NCI-H1417 treated with DMSO at 0.1 percent for 48 hours (cell line): ENCODE measurements at places on chromosomes 11 and 22.

DNA sequence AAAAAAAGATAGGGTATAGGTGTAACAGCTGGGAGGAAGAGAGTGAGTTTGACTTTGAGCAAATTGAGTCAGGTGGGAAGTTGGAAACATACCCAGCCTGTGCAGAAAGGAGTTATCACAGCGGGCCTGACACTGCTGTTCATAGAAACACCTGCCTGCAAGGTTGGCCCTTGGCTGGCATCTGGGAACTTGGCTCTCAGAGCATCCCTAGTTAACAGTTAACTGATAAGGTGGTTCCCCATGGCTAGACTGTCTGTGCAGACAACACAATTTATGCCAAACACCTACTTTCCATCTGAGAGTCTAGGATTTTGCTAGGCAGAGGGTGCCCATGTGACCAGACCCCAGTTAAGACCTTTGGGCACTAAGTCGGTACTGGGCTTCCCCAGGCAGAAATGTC, 31.4 kb downstream of the ADAMTS8 start:
- no peak for DNase-seq

DNA sequence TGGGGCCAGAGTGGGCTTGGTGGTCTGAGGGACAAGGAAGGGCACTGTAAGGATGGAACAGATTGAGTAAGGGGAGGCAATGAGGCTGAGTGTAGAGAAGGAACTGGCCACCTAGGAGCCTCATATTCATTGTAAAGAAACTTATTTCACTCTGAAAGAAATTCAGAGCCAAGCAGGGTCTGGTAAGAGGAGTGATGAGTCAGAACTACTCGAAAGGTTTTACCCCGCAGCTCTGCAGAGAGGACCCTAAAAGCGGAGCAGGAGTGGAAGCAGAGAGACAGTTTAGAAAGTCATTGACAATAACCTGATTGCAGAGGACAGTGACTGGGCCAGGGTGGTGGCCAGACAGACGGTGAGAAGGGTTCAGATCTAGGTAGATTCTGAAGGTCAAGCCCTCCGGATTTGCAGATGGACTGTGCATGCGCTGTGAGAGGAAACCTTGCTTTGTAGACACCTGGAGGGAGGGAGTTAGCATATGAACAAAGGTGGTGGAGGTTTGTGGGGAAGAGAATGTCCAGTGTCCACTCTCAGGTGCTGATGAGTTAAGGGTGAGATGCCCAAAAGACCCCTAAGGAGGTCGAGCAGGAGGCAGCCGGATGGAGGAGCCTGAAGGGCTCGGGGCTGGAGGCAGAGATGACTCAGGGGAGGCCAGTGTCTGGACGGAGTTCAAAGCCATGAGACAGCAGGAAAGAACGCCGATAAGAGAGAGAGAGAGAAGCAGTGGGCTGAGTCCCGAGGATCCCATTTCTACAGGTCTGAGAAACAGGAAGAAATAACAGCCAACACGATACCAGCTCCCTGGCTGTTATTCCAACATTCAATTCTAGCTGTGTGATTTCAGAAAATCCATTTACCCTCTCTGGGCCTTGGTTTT, 546.0 kb downstream of the BRD1 start:
- no peak for DNase-seq

- DNase-seq, result no peak
These were observed 45.6 kb downstream of the BCR start for GRCh38 chr22:23225724-23226496.

DNA sequence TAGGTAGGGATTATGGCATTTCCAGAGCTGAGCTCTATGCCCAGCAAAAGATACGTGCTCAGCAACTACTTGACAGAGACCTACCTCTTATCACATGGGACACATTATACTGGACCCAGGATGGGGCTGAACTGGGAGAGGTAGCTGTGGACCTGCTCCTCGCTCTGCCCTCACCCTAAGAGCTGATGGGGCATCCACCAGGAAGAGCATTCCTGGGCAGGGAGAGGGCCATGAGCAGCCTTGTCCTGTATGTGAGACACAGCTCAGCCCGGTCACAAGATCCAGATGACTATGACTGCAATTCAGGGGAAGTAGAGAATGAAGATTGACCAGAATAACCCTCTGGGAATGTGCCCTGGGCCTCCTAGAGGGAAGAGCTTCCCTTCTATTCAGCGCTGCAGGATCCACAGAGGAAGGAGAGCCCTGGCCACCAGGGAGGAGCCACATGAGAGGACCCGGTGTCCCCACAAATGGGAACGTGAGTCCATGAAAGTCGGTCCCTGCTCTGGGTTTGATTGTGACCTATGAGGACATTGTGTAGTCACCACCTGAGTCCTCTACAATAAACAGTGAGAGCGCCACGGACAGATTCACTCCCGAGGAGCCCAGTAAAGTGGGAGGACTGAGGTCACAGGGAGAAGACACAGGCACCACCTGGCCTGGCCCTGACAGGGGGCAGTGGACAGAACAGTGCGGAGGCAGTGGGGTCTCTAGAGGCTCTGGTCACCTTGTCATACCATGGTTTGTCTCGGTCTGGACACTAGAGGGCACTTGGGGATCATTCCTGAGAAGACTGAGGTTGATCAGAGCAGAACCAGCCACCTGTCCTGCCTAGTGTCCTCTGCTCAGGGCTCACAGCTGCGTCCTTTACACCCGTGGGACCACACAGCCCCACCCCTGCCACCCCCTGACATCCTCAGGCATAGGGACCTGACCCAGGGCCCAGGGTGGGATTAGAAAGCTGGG, 99.5 kb downstream of the ZNF280B start:
- no peak for DNase-seq

DNA sequence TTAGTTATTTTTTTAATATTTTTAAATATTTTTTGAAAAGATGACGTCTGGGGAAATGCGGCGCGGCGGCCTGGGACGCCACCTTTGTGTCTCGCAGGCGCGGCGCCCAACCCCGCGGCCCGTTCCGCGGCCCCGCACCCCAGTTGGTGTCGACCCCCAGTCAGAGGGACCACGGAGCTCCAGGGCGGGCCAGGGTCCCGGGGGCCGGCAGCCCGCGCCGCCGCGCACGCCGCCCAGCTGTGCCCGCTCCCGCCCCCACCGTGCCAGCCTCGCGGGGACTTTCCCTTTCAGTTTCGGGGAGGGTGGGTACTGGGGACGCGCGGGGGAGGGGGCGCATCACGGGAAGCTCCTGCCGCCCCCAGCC, 1.6 kb downstream of the CCND1 start:
- no peak for DNase-seq

DNA sequence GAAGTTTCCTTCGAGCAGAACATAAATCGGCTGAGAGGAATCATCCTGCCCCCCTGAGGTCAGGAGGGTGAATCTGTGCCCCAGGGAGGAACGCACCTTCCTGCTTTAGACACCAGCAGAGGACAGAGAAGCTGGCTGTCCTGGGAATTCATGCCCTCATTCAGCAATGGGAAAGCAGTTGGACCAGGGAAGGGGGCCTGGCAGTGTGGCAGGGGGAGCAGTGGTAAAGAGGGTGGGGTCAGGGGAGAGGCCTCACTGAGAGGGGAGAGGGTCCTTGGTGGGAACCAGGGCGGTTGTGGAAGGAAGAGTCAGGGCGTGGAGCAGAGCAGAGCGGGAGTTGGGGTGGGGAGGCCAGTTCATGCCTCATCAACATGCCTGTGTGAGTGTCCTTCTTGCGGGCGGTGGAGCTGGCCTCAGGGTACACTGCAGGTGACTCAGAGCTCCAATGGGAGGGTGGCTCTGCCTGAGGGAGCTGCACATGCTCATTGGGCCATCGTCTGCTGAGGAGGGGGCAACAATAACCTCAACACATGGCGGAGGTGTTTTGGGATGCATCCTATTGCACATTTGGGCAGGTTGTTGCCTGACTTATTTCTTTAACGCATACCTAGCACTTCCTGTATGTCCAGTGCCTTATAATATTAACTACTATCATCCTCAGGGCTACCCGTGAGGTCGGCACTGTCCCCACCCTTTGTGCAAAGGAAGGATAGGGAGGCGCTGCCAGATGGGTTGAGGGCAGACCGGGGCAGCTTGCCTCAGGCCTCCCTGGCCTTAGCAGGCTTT, 23.2 kb downstream of the MED15 start:
- DNase-seq, result no peak

GRCh38 chr11:117117681-117118080, 19.5 kb upstream of the SIK3 start:
- no peak for DNase-seq

DNA sequence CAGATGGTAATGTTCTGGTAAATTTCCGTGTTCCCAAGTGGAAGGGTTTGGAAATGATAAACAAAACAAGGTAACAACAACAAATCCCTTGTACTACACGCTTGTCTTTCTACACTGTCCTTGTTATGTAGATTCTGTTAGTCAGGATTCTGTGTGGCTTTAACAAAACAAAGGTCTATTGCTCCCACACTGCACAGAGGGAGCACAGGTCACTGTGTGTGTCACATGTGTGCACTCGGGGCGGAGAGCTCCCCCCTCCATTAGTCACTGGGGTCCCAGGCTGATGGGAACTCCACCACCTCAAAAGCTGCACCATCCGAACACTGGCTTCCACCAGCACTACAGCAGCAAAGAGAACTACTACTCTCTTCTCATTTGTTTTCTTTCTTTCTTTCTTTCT, 227.9 kb downstream of the NTM start:
- DNase-seq, result no peak

GRCh38 chr11:65317025-65317786, 2.5 kb downstream of the CDC42EP2 start:
- DNase-seq, result no peak

GRCh38 chr11:5303626-5304025, 1.9 kb upstream of the OR51B4 start:
- no peak for DNase-seq

GRCh38 chr22:37926771-37927636, 20.9 kb downstream of the MICALL1 start:
- DNase-seq, result no peak

DNA sequence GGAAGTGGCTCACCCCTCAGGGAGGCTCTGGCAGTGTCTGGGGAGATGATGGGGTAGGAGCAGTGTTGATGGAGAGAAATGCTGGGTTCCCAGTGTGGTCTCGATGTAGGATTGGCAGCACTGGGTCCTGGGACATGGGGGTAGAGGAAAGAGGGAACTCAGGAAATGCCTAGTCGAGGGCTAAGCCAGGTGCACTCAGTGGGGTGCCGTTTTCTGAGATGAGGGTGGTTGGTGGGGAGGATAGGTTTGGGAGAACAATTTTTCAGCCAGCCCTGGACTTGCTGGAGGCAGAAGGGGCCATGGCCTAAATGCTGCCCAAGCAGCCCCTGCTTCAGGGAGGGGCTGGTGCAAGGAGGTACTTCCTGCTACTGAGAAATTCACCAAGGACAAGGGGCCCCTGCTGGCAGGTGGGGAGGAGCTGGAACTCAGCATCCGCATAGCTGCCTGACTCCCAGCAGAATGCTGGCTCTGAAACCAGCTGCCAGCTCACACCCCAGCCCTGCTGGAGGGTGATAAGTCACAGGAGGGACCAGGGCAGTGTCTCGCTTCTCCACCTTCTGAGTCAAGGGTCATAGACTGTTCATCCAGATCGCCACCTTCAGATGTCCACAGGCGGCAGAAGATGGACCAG, 6.0 kb downstream of the CCDC157 start:
- DNase-seq, result no peak

DNA sequence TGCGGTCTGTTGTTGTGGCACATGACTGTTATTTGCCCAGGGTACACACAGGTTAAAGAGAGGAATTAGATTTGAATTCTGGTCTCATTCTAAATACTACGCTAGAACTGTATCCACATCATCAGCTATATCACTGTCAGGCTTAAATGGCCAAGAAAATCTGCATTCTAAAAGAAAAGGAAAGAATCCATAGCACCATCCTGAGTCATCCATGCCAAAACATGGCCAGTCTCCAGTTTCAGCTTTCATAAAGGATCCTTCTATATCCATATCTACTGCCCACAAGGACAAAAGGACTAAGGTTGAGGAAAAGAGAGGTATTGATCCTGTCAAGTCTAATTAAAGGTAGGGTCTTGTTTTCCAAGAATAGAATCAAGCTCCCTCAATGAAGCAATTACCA, 73.6 kb upstream of the GDPD4 start:
- no peak for DNase-seq

DNA sequence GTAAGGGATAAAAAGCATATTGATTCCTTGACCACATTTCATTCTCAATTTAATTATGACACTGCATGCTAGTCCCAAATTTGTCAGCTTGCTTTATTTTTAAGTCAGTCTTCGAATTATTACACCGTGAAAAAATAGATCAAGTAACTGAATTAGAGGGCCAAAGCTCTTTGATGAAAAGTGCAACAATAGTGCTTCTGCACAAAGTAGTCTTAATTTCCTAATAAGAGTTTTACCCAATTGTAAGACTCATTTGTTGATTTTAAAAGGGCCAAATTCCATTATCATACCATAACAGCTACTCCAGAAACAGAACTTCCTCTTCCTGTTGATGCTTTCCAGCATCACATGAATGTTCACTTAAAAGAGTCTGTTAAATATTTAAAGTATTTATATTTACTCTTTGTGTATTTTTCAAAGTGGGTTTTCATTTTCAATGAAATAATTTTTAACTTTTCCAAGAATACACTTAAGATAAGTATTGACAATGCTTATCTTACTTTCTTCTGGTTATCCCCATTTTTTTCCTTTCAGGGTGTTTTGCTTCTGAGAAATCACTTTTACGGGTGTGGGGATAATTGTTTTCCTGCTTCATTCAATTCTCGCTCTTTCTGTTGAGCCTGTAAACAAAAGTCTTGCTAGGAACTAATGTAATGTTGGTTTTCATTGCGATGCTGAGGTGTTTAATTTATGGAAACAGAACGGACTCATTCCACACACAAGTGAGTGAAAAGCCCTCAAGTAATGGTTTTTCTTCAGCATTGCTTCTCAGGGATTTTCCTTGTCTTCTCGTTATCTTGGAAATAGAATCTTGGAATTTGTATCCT, 2.1 kb downstream of the ARHGEF12 start:
- DNase-seq, result no peak

DNA sequence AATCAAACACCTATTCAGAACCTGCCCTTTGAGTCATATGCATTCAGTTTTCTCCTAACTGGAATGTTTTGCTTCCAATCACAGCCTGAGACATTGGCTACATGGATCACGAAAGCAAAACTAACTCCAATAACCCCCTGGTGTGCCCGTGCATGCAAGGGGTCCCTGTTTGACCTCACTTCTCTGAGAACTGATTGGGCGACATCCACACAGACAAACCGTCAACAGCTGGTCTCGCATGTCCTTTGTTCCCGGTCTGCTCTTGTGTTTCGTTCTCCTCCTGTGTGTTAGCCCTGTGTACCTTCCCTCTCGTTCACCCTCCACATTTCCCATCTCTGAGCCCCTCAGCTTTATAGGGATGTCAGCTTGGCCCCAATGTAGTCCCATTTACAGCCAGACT, 67.2 kb upstream of the TTC12 start:
- no peak for DNase-seq

DNA sequence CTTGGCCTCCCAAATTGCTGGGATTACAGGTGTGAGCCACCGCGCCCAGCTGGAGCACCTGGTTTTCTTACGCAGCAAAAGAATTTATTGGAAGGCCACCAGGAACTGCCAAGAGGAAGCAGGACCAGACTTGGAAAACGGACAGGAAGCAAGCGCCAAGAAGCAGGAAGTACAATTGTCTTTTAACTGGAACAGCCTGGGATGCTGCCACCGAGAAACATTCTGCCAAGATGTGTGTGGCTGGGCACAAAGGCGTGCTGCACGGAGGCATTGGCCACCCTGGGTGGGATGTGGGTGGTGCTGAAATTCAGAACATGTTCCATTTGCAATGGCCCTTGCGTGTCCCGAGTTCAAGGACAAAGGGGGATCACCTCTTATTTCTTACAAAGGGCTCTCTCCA, 15.4 kb downstream of the SLC3A2 start:
- no peak for DNase-seq

GRCh38 chr11:125239585-125240560, 75.3 kb downstream of the PKNOX2 start:
- DNase-seq, result no peak
